ENCODE measurements at places on chromosomes 4 and X. TPM values are rescaled to one million over a fixed set of nuclear protein-coding genes. Genes with fewer than 3 reads are reported as not detected.
A peak's percentile ranks its signal among the peaks of the same experiment; 100 is the strongest.

GRCh38 chr4:128538111-128538882 is 250.7 kb upstream of the PGRMC2 start:
- DNase-seq = no peak

DNA sequence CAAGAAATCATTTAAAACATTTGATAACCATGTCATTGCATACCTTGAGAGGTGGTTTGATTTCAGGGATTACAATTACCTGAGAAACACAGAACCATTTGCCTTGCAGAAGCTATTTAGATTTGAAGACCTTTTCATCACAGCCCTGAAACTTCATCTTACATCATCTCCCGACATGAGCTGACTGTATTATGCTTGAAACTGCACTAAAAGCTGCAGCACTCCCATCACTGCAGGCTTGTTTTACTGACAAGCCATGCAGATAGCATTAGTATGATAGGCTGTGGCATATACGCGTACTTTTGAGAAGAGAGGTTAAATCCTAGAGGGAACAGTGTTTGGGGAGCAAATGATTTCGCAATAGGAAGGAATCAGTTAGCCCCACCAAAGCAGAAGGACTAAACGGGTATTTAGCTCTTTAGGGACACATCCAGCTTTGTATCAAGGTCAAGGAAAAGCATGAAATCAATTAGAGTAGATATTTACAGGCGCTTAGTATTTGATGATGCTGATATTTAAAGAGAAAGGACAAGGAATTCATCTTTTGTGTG is 133.2 kb upstream of the DIAPH2 start:
- no peak for DNase-seq

CC2D2A gene
- 26.3 TPM for total RNA-seq

GRCh38 chrX:40064055-40064597 is 33.6 kb downstream of the BCOR start:
- no peak for DNase-seq

ZNF280C gene
- total RNA-seq = 6.1 TPM

NKX3-2 gene
- under 0.01 TPM for total RNA-seq

MTMR8 gene
- under 0.01 TPM for total RNA-seq

GRCh38 chrX:23766650-23767551 is 16.1 kb upstream of the SAT1 start:
- DNase-seq = no peak

IQCM gene
- total RNA-seq = not detected

DNA sequence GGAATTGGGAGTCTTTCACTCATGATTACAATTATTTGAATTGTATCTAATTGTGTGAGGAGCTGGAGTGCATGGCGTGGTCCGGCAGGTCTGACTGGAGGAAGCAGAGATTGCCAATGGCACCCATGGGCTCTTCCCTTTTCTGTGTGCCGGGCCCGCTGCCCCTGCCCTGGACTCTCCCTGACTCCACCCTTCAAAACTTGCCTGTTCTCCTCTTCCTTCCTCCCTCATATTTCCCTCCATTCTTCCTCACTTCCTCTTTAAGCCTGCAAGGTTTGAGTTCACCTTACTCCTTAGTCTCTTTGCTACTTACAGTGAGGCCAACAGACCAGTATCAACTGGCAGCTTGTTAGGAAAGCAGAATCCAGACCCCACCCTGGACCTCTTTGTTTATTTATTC is 6.5 kb upstream of the STBD1 start:
- no peak for DNase-seq

- DNase-seq = no peak
Measured at GRCh38 chr4:17562157-17562556, 14.8 kb upstream of the LAP3 start.

DNA sequence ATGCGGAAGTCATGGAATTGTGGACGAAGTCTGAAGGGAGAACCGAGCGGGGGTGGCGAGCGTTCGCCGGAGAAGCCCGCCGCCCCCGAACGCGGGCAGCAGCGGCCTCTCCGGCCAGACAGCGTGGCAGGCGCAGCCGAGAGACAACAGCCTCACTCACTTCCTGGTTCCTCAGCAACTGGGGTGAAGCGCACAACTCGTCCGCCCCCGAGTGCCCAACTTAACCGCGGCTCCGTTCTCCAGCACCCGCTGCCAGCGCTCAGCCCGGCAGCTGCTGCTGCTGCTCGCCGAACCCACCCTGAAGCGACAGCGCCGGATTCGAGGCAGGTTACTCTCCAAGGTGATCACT is 68.0 kb downstream of the NOCT start:
- peak; percentile 69 for DNase-seq

AR gene
- total RNA-seq = 4.7 TPM

DNA sequence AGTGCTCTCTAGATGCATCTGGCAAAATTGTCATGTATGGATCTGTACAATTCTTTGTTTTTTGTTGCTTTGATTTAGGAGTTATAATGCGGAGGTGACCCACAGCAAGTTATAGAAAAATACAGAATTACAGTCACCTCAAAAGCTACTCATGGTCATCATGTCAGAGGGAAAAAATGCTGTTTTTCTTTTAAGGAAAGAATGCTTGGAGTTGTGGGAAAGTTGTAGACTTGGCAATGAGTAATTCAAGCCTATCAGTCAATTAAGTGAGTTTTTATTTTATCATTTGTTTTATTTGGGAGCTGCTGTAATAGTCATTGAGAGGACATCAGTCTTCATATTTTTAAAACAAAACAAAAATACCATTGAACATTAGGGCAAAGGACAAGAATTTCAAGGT is 16.4 kb downstream of the FHL1 start:
- DNase-seq = no peak

ABHD18 gene
- 4.3 TPM for total RNA-seq

GRCh38 chr4:26194764-26195163 is 126.0 kb upstream of the RBPJ start:
- no peak for DNase-seq

GRCh38 chr4:15601862-15602261 is 53.3 kb downstream of the FBXL5 start:
- DNase-seq = no peak

- no peak for DNase-seq
Measured at GRCh38 chr4:40243386-40243948, 46.6 kb downstream of the RHOH start.

DNA sequence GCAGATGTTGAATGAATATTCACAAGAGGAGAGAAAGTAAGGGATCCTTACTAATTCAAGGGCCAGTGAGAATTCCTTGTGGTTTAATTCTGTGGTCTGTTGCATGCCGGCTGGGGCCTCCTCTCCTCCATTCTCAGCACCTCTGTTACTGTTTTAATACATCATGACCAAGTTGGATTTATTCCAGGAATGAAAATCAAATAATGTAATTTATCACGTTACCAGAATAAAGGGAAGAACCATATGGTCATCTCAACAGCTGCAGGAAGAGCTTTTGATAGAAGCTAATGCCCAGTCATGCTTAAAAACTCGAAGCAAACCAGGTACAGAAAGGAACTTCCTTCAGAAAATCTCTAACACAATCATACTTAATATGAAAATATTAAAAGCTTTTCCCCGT is 54.1 kb downstream of the GRK4 start:
- DNase-seq = no peak

All from IMR-90 (cell line).